ENCODE measurements at places on chromosomes 3 and 15. TPM values are rescaled to one million over a fixed set of nuclear protein-coding genes. Genes with fewer than 3 reads are reported as not detected.
A peak's percentile ranks its signal among the peaks of the same experiment; 100 is the strongest.

- no peaks in the 10 kb centered on the region for H3K27me3 ChIP-seq
- no peaks in the 10 kb centered on the region for H3K36me3 ChIP-seq
- H3K4me3 ChIP-seq = no peak overlapping the region
- no peak for DNase-seq
- no peaks in the 10 kb centered on the region for H3K4me1 ChIP-seq
Measured at GRCh38 chr3:95456835-95457234, 1357.6 kb upstream of the EPHA6 start.

- no peak overlapping the region for H3K4me3 ChIP-seq
- H3K36me3 ChIP-seq = peaks cover 8% of the 10 kb centered on the region
- H3K27me3 ChIP-seq = no peaks in the 10 kb centered on the region
- H3K4me1 ChIP-seq = no peaks in the 10 kb centered on the region
Measured at GRCh38 chr15:67805666-67806516, 19.4 kb upstream of the SKOR1 start.

GRCh38 chr3:127420829-127421228, 133.0 kb upstream of the PRR20G start:
- H3K27ac ChIP-seq = no peak overlapping the region
- no peaks in the 10 kb centered on the region for H3K4me1 ChIP-seq
- H3K36me3 ChIP-seq = no peaks in the 10 kb centered on the region
- no peak for DNase-seq
- no peak overlapping the region for H3K4me3 ChIP-seq

DNA sequence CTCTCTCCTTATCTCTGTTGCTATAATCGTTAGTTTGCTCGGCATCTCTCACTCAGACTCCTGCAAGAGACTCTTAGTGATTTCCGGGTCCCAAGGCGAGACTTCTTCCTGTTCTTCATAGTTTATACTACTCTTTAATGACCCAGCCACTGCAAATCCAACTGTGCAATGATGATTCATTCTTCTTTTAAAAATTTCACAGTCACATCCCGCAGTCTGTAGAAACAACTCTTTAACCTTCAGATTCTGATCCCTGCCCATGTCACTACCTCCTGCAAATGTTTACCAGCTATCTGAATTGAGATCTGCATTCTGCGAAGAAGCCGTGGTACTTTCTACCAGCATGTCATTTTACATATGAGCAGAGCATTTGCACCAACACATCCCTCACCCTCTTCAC, 2.8 kb upstream of the VGLL3 start:
- peaks cover 15% of the 10 kb centered on the region for H3K27me3 ChIP-seq
- H3K27ac ChIP-seq = no peak overlapping the region
- H3K4me1 ChIP-seq = peaks cover 3% of the 10 kb centered on the region
- H3K4me3 ChIP-seq = no peak overlapping the region
- H3K36me3 ChIP-seq = no peaks in the 10 kb centered on the region

- H3K27ac ChIP-seq = no peak overlapping the region
- no peaks in the 10 kb centered on the region for H3K36me3 ChIP-seq
- H3K4me1 ChIP-seq = no peaks in the 10 kb centered on the region
Measured at GRCh38 chr15:80437334-80437891, 33.2 kb downstream of the ARNT2 start.

- no peak overlapping the region for H3K27ac ChIP-seq
- H3K27me3 ChIP-seq = no peaks in the 10 kb centered on the region
- no peak for DNase-seq
- H3K36me3 ChIP-seq = no peaks in the 10 kb centered on the region
- H3K4me3 ChIP-seq = no peak overlapping the region
- no peaks in the 10 kb centered on the region for H3K4me1 ChIP-seq
Measured at GRCh38 chr3:95797081-95797480, 1017.3 kb upstream of the EPHA6 start.

DNA sequence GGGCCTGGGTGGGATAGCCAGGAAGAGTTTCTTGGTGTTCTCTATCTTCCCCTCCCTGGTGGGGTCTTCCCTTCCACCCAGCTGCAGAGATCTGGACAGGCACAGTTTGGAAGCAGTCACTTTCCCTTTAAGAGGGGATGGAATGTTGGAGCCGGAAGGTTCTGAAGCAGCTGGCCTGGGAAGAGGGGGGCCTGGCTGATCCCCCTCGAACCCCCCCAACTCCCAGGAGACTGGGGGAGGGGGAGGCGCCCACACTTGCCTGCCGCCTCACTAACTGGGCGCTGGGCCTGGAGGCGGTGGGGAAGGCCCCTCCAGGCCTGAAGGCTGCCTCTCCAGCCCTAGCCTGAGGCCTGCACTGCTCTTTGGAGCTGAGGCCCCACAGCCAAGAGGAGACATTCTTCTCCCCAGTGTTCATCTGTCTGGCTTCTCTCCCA, 1.4 kb downstream of the DVL3 start:
- H3K27me3 ChIP-seq = no peaks in the 10 kb centered on the region
- peaks cover 36% of the 10 kb centered on the region for H3K4me1 ChIP-seq
- H3K36me3 ChIP-seq = no peaks in the 10 kb centered on the region
- H3K4me3 ChIP-seq = peak overlapping the region; percentile 94
- peak overlapping the region; percentile 66 for H3K27ac ChIP-seq

- H3K27ac ChIP-seq = no peak overlapping the region
- no peaks in the 10 kb centered on the region for H3K4me1 ChIP-seq
- H3K4me3 ChIP-seq = no peak overlapping the region
- peaks cover 2% of the 10 kb centered on the region for H3K36me3 ChIP-seq
Measured at GRCh38 chr3:189324538-189325138, 152.9 kb downstream of the TPRG1 start.

- no peaks in the 10 kb centered on the region for H3K4me1 ChIP-seq
- H3K27me3 ChIP-seq = peaks cover 1% of the 10 kb centered on the region
- no peak for DNase-seq
Measured at GRCh38 chr3:112123548-112123947, 9.5 kb downstream of the GCSAM start.

- H3K4me3 ChIP-seq = no peak overlapping the region
- H3K27me3 ChIP-seq = no peaks in the 10 kb centered on the region
- no peak for DNase-seq
- no peaks in the 10 kb centered on the region for H3K36me3 ChIP-seq
- H3K4me1 ChIP-seq = no peaks in the 10 kb centered on the region
- no peak overlapping the region for H3K27ac ChIP-seq
Measured at GRCh38 chr3:168544097-168544957, 448.6 kb upstream of the GOLIM4 start.

- no peaks in the 10 kb centered on the region for H3K36me3 ChIP-seq
- H3K4me1 ChIP-seq = no peaks in the 10 kb centered on the region
- H3K4me3 ChIP-seq = no peak overlapping the region
- no peak for DNase-seq
- no peak overlapping the region for H3K27ac ChIP-seq
Measured at GRCh38 chr3:135539351-135539750, 426.2 kb upstream of the PPP2R3A start.

The NR2E3 gene
- total RNA-seq = not detected

The PLXND1 gene
- 39.4 TPM for total RNA-seq

The SEMA7A gene
- 1.4 TPM for total RNA-seq

The CHRFAM7A gene
- total RNA-seq = 1.2 TPM

The NAA50 gene
- 99.0 TPM for total RNA-seq

The GOLGA8T gene
- 0.19 TPM for total RNA-seq

The LRRC31 gene
- 5.3 TPM for total RNA-seq

All from liver (tissue), 10 donors.